Jurkat, Clone E6-1 (cell line): ENCODE measurements at places on chromosomes 3 and 15.

- no peak for DNase-seq
These were observed 28.8 kb upstream of the AQP9 start for GRCh38 chr15:58109419-58109818.

DNA sequence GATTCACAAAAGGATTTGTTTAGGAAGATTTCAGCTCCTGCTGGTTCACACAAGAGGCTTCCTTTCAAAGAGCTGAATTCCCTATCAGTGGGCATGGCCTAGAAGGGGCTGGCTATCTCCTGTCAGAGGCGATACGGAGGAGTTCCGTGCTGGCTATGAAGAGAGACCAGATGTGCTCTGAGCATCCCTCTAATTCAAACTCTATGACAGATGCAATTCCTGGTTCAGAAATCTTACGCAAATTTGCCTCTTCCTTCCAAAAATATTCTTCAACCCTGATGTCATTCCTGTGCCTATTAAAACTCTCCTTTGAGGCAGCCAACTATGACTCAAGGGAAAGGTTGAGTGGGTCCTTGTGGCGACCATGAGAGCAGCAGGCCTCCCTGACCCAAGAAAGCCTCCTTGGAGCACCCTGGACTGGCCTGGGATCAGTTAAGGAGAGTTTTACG is 139.3 kb upstream of the HES1 start:
- DNase-seq = no peak

DNA sequence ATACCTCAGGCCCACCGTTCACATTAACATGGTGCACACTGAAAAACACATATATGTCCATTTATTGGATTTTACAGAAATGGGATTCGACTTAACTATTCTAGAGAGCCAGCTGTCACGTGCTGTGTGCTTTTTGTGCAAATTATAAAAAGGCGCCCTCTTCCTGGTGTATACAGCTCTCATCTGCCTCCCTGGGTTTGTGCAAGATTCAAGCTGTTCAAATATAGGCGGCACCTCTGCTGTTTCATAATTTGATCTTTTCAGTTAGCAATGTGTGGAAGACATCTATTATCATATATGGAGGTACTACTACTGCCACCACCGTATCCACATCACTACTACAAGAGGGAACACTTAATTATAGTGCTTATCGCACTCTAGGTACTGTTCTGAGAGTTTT is 187.6 kb downstream of the EBLN2 start:
- DNase-seq = no peak

DNA sequence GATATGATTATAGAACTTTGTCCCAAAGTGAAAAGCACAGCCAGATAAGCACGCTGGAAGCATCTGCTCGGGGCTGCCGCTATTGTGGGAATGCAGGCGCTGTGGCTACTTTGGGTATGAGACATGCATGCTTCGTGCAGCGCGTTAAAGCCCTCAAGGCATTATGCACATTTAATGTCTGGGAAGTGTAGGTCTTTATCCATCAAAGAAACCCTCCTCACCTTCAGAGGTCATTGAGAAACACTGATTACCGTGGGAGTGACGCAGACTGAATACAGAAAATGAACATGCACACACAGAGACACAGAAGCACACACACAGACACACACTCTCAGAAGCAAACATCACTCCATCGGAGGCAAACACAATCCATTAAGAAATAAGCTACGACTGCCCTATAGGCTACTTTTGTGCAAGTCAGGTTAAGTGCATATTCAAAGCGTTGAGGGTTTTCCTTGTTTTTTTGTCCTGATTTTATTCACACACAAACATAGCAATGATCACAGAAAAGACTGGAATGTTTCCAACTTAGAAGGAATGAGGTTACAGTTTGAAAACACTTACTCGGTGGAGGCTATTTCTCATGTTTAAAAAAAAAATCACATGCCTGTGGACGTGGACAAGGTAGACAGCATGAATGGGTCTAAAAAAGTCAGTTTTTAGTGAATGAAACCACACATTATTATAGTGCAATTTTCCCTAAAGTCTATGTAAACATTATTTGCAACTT is 68.5 kb downstream of the PLCH1 start:
- no peak for DNase-seq

GRCh38 chr3:110459021-110459420 is 612.6 kb upstream of the NECTIN3 start:
- no peak for DNase-seq

DNA sequence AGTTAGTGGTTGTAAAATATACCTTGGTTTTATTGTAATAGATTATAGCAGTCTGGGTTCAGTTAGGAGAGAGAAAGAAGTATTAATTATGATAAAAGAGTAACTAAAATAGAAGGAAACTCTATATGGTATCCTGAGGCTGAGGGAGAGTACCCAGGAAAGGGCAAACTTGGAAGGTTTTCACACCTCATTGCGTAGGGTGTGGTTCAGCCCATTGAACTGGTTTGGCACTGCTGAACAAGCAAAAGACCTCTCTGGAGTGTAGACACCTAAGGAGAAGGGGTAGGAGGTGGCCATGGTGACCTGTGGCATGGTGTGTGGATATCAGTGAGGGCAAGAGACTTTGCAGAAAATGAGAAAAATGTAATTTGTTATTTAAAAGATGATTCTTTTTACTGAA is 63.5 kb downstream of the STT3B start:
- DNase-seq = no peak

DNA sequence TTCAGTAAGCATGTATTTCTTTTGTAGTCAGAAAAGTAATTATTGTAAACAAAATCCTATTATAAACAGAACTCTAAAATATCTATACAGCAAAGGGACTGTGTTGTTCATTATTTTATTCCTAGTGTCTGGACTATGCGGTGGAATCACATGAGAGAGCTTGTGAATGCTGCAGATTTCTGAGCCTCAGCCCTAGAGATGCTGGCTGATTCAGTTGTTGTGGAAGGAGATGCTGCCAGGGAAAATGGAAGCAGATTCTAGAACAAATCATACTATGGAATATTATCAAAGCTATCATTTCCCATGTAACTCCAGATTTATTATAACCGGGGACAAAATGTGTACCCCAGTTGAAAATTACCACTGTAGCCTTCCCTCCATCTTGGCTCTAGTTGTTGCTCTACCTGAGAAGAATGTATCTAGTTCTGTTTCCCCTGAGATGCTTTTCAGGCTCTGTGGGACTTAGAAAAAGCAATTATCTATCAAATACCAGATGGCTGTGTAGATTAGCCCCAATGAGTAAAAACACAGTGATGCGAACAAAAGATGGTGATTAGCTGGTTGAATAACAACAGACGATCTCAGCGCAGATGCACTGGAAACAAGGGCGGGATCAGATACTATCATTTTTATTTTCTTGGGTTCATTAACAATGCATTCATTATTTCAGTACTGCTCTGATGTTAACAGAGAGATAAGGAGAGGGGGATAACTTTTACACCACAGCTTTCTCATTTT is 131.3 kb downstream of the TMEM108 start:
- DNase-seq = no peak

DNA sequence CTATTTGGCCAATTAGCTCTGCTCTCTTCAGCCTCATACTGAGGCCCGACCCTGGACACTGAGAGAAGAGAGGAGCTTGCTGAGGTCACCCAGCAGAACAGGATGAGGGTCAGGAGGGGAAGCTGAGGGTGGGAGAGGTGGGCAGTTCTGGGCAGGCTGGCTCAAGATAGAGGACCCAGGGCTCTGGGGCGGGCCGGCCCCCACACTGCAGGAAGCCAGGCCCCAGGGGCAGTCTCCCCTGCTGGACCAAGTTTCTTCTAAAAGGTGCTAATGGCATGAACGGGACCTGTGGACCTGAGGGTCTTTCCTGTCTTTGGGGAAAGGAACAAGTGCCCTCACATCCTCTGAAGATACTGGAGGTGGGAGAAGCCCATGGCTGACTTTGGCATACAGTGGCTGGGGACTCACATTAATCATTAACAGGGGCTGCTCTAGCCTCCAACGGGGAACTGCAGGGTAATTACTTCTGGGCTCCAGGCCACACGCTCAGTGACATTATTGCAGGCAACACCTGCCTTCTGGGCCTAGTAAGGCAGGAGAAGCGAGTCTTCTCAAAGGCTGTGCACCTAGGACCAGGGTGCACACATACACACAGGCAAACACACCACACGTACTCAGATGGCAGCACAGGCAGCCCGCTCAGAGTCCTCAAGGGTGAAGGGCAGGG is 10.6 kb downstream of the HCN4 start:
- DNase-seq = no peak

DNA sequence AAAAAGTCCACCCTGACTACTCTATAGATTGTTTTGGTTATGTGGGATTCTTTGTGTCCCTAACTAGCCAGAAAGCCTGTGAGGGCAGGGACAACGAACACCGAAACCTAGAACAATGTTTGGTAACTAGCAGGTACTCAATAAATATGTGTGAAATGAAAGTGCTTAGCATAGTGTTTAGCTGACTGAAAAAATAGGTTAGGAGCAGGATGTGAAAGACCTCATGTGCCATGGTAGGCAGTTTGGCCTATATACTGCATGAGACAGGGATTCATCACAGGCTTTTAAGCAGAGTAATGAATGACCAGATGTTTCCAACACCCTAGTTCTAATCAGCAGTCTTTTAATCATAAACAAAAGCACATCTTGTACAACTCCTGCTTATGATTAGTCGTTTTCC is 64.2 kb downstream of the MYO5A start:
- DNase-seq = no peak

- DNase-seq = no peak
These were observed 42.4 kb downstream of the CNTN6 start for GRCh38 chr3:1135194-1135593.

- DNase-seq = peak; percentile 4
These were observed 270.2 kb downstream of the ROBO1 start for GRCh38 chr3:79497447-79498111.

DNA sequence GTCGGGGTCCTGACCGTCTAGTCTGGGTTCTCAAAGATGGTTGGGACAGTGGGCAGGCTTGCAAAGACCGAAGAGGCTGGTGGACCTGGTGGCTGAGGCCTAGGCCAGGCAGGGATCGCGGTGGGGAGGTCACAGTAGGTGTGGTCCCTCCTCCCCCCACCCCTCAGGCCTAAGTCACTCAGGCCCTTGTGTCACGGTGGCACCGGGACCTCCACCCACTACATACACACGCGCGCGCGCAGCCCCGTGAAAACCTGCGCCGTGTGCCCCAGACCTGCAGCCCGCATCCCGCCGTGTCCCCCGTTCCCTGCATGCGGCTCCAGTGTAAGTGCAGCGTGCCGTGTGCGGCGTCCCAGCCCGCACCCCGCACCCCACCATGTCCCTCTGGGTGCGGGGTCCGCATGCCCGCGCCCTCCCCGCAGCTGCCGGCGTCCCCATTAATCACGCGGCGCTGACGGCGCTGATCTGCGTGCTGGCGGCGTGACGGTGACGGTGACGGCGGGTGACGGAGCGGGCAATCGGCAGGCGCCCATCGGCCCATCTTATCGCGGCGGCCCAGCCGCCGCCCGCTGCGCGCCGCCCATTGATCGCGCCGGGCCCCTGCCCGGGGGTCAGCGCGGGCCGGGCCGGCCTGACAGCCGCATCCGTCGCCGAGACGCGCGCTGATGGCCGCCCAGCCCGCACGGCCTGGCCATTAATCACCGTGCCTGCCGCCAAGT is 24.4 kb downstream of the SEC61A1 start:
- DNase-seq = no peak

DNA sequence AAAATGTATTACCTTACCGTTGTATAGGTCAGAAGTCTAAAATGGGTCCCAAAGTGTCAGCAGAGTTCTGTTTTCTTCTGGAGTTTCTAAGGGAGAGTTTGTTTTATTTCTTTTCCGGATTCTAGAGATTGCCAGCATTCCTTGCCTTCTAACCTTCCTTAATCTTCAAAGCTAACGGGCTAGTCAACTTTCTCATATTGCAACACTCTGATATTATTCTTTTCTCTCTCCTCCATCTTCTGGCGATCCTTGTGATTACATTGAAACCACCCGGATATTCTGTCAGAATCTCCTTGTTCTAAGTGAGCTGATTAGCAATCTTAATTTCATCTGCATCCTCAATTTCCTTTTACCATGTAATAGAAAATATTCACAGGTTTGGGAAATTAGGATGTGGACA is 36.2 kb upstream of the AADACL2 start:
- no peak for DNase-seq

DNA sequence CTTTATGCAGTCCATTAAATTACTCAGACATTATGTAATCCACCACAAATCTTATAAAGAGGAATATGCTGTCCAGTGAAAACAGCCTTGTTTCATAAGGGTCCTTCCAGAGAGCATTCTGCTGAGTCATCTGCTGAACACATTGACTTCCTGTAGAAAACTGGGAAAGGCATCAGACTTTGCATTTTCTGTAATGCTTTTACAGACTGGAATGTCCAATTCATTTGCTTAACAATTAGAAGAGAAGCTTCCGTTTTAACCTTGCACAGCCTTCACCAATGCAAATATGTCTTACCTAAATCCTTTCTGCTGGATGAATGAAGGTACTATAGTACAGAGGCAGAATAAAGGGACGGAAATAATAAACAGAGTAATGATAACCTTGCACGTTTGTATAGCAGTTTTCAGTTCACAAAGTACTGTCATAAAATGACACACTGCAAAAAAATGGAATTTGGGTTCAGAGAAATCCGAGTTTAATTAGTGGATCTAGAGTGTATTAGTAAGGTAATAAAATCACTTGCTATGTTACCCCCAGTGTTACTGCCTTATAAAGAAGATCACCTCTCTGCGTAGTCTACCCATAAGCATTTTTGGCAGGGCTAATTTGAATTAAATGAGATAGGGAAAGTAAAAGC is 301.5 kb downstream of the PYDC2 start:
- DNase-seq = no peak

DNA sequence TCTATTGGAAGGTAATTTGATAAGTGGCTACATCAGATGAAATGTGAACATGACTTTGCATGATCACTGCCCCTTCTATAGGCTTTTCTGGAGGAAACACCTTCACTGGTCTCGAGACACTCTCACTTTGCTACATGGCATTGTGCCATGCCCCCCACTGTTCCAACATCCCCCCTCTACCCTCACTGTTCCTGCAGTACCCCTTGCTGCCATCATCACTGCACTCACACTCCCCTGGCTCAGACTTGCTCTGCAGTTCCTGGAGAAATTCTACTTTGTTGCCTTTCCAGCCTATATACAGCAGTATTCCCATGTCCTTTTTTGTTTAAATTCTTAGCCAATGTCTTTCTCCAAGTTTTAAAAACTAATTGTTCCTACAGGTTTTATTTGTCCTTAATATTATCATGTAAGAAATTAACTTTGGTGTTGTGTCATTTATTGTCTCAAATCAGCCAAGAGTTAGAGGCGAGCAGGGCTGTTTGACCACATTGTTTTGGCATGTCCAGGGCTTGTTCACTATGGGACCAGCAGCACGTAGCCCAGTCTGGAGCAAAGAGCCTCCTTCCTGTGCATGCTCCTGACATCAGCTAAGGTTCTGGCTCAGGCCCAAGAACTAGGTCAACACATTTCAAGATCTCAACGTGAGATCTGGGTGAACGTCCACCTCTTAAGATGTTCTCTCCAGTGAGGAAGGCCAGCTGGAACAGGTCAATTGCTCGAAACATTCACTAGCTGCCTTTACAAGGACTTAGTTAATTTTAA is 246.4 kb downstream of the SLC9A9 start:
- peak; percentile 6 for DNase-seq

DNA sequence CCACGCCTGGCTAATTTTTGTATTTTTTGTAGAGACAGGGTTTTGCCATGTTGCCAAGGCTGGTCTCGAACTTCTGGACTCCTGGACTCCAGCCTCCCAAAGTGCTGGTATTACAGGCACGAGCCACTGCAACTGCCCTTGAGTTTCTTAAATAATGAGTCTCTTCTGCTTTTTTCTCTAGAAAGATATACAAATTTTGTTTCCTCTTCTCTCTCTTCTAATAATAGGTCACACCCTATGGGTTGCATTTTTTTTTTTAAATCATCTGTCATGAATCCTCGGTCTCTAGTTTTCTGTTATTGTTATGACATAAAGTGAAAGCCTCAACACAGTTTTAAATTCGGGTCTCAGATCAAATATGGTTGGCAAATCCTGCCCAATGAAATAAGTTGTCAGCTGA is 111.2 kb downstream of the IL12A start:
- DNase-seq = no peak
